ENCODE measurements at places on chromosomes 3 and 15.

- no peak for DNase-seq
Observed at GRCh38 chr15:26766262-26766661, 6.6 kb downstream of the GABRB3 start.

DNA sequence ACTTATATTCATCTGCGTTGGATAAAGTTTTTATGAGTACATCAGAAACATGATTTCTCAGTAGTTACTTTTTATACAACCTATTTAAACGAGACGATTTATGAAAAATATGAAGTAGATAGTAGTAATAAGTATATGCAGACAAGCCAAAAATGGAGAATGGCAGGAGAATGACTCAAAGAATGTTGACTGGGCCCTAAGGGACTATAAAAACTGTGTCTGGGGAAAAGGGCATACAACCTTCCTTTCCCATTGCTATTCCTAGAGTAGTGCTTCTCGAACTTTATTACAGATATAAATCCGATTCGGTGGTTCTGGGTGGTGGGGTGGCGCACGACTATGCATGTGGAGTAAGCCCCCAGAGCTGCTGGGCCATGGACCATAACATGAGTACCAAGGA, 558.5 kb downstream of the FOXP1 start:
- no peak for DNase-seq

GRCh38 chr3:111978583-111979433, at the start of gene ABHD10:
Gene ABHD10 (plus strand): TSS chr3:111979026. CDS start chr3:111979062, 36 bp downstream.
- peak; percentile 97 for DNase-seq

DNA sequence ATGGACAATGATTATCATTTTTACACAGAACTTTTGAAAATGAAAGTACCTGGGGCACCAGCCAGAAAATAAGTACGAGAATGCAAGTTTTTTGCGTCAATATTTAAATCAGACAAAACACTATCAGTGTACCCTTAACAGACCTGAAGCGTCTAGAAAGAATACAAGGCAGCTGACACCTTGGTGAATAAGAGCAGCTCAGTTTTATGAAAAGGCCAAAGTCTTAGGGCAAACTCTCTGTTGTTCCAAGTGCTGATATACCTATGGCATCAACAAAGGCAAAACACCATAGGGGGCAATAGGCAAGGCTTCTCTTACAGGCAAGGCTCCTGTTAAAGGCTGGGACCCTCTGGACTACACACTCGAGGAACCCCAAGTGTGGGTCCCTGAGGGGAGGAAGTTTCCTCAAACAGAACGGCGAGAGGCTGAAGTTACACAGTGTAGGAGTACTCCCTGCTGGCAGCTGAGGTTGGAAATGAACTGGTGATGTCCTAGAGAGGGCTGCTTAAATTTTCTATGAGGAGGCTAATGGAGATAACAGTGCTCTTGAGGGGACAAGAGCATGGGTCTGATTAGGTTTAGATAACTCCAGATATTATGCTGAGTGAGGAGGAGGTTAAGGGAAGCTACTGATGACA, 291.0 kb downstream of the TIGIT start:
- no peak for DNase-seq

DNA sequence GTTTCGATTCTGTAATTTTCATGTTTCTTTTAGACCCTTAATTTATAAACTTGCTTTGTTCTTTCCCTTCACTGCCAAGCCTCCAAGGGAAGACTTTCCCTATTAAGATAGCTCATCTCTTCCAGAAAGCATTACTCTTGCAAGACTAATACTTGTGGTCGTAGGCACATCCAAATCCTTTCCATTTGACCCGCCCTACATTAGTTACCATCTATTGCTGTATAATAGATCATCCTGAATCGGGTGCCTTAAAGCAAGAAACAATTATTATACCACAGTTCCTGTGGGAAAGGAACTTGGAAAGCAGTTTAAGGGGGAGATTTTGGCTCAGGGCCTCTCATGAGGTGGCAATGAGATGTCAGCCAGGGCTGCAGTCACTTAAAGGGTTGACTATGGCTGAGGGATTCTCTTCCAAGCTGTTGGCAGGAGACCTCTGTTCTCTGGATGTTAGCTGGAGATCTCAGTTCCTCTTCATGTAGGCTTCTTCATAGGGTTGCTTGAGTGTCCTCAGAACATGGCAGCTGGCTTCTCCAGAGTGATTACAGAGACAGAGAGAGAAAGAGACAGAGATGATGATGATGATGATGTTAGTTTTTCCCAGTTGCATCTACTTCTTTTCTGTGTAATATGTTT, 570.4 kb upstream of the TGFBR2 start:
- no peak for DNase-seq

DNA sequence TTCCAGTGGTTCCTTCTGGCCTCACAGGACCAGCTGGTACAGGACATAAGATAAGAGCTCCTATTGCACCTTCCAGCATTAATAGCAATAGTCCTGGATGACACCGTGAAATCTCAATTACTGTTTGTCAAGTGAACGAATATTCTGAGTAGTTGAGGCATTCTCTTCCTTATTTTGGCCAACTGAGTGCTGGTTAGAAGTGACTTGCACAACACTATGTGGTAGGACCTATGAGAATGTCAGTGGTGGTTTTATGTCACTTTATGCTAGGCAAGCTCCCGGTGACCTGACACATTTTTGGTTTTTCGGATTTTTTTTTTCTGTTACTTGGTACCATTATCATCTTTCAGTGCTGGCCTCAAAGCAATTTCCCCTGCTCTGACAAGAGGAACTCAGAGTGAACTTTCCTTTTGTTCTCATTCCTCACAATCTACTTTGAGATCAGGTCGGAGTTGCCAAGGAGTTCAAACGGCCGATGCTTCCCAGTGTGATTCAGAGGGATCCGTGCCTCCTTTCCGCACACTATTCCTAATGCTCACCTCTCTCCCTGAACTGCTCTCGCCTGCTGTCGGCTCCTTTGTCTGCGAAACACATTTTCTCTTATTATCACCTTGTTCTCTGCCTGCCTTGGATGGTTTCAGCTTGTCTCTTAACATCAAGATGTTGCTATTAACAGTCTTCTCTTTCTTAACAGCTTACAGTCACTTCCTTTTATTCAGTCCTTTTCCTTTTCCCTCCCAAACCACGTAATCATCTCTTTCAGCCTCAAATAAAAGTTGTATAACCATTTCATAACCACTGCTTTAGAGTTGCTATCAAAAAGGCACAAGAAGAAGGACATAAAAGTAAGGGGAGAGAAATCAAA, 35.8 kb downstream of the QTRT2 start:
- no peak for DNase-seq

DNA sequence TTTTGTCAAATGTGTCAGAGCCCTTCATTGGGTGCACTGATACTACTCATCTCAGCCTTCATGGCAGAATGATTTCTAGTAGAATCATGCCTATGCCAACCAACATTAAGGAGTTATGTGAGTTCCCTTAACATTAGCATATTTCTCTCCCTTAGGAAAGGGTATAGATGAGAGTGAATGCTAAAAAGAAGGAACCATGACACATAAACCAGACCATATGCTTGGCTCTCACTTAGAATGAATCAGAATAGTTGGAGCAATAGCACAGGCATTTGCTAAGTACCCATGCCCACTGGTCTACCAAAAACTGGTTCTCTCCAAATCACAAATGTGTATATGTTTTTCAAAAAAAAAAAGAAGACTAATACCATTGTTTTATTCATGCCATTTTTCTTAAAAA, 51.1 kb downstream of the STRIT1 start:
- no peak for DNase-seq

DNA sequence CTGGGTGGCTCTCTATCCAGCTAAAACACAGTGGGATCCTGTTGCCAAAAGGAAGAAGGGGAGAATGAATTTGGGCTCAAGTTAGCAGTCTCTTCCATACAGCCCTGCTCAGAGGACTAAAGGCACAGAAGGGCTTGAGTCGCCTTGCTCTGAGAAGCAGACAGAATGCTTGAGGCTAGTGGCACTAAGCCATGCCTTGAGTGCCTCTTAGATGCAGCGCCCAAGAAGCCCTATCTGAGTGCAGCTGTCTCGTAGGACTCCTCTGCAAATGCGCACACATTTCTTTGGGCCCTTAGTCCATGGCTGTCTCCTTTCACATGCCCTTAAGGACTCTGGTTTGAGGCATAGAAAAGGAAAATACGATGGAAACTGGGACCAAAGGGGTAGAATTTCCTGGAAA, 211.3 kb upstream of the CHRM5 start:
- DNase-seq = no peak

DNA sequence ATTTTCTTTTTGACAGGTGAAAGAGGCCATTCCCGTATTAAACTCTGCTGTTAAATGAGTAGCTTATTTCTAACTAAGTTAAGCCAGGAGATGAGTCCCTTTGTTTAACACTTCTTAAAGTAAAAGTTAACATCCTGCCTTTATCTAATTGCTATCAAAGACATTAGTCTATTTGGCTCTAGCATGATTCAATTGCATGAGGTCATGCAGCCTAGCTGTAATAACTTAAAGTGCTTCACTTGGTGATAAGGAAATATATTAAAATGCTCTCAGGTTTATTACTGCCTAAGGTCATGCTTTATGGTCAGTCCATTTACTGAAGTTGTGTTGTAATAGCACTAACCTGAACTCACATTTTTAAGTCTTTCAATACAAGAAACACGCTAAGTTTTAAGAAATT, 82.3 kb upstream of the MLF1 start:
- DNase-seq = no peak

DNA sequence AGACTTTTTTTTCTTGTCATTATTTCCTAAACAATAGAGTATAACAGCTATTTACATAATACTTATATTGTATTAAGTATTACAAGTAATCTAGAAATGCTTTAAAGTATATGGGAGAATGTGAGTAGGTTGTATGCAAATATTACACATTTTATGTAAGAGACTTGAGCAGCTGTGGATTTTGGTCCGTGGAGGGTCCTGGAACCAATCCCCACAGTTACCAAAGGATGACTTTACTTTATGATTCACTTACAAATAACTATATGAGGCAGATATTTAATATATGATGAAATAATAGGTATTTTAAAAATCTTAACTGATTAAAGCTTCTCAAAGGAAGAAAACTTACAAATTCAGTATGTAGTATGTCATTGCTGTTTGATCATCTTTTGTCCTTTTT, 56.3 kb downstream of the PPP2R3A start:
- DNase-seq = no peak

DNA sequence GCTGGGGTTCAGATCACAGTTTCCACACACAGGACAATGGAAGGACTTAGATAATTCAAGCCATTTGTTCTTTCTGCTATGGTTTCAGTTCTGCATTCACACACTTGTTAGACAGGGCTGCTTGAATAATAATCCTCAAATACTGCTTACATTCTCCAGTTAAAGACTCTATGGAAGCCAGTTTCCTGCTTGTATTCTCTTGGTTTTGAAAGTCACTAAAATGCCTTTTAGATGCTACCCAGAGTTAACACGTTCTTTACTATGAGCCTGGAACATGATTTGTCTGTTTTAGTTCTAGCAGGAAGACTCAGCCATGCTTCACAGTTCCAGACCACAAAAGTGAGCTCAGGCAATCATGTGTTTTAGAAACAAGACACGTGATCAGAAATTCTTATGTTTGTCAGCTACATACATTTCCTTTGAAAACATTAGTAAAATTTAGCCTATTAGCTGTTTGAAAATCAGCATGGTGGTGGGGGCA, 152.4 kb downstream of the LEKR1 start:
- no peak for DNase-seq

GRCh38 chr3:107441617-107442016, 64.4 kb downstream of the CCDC54 start:
- DNase-seq = no peak

All from SW 1271 (cell line).